HS-27A (cell line): ENCODE measurements at places on chromosomes 4 and X.

DNA sequence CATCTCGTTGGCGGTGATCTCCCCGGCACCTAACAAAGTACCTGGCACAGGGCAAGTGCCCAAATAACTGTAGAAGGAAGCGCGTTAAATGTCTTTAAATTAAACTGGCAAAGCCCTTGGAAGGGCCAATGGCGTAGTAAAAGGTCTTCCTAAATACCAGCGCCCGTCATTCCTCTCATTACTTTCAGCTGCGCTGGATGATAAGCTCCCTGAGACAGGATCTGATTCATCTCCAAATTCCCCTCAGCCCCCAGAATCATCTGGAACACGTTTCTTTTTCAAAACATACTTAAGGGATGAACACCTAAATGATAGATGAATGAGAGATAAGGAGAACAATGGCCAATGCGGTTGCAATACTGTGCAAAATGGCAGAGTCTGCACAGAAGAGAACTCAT lies 95.1 kb downstream of the AFAP1 start:
- peak; percentile 92 for DNase-seq

DNA sequence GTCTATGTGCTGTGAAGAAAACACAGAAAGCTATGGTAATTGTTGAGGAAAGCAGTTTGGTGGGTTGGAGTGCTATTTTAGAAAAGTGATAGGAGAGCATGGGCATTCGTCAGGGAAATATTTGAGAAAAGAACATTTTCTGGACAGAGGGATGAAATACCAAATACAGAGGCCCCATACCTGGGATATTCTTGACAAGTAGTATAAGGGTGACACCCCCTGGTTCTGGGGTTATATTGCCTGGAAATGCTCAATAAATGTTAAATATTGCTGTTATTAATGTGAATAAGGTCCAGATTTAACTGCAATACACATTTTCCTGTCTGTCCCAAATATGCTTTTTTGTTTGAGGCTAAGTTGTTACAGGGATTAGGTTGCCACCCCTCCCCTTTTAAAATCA lies 42.9 kb downstream of the WWC2 start:
- DNase-seq, result no peak

DNA sequence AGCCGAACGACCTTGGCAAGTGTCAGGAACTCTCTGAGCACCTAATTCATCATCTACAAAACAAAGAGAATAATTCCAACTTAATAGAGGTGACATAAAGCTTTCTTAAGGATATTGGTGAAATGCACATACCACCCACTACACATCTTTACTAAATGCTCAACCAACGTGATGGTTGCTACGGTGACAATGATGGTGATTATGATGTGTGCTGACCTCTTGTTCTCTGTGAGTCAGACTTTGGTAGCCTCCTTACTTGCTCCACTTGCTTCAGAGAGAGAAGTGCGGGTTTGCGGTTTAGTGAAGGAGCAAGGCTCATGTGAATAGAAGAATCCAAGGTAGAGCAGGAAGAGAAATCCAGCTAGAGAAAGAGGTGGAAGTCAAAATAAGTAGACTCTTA lies 52.8 kb upstream of the CLNK start:
- DNase-seq, result no peak

DNA sequence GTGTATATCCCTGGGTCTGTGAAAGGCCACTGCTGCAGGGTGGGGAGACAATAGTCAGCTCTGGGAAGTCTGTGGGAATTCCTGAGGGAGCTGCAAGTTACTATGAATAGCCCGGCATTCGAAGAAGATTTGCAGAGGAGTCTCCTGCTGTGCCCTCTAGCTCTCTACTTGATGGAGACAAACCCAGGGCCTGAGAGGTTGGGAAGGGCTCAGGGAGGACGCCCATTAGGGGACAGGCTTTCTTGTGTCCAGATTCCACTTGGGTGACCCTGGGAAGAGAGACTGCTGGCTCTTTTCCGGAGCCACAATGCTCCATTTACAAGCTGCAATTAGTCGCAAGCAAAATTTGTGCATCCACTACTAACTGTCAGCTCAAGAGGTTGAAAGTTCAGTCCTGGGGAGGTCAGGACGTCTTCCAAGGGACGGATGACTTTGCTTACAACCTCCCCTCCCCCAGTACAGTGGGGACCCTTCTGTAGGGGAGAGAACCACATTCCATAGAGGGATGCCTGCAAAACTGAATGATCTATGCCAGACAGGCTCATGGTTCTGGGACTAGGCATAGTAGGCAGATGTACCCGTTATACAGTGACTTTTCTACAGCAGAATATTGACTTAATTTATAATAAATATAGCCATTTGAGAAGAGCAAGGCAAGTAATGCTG lies 48.2 kb upstream of the PHOX2B start:
- DNase-seq, result no peak

DNA sequence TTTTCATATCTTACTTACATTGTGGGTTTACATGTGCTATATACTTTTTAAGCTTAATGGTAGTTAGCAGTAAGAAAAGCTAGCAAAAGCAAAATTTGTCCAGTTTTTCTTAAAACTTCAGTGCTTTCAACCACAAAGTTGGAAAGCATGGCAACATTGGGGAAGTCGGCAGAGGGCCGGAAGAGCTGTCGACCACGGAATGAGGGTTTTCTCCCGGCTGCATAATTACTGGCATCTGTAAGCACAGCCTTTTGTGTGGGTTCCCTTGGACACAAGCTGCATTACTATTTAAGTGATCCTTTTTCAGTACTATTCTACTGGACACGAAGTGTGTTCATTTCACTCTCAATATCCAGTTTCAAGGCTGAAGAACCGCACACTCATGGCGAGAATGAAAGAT lies 560.4 kb downstream of the ANKRD50 start:
- DNase-seq, result no peak

- no peak for DNase-seq
Measured at GRCh38 chr4:41024556-41025491, 189.5 kb downstream of the APBB2 start.

DNA sequence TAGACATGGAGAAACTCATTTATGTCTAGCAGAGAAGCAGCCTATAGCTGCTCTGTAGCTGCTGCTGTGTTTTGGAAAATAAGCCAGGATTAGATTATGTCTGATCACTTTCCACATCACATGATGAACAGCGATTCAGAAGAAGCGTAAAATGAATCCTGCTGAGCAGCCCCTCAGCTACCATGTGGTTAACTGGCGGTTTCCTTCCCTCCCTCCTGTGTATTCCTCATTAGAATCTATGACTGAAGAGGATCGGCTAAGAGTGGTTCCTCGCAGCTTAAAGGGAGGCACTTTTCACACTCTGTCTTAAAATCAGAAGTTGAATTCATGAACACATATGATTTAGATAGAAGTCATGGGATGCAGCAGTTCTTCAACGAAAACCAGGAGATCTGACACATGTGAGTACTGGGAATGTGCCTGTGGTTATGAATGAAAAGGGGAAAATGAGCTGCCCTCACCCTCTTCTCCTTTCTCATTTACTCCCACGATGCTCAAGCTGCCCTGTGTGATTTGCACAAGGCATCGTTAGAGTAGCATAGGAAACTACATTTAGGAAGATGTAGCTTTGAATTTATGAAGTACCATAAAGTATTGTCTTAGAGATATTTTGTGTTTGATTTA lies at the start of gene PPEF1:
PPEF1 (plus strand) TSS at position 220 of the 624 bp plus-strand sequence; CDS start at position 356, 136 bp downstream.
- no peak for DNase-seq
